ENCODE measurements at places on chromosomes 4 and X.
A peak's percentile ranks its signal among the peaks of the same experiment; 100 is the strongest.

- DNase-seq, result no peak
Observed at GRCh38 chrX:57674861-57675260, 5.2 kb downstream of the NLRP2B start.

DNA sequence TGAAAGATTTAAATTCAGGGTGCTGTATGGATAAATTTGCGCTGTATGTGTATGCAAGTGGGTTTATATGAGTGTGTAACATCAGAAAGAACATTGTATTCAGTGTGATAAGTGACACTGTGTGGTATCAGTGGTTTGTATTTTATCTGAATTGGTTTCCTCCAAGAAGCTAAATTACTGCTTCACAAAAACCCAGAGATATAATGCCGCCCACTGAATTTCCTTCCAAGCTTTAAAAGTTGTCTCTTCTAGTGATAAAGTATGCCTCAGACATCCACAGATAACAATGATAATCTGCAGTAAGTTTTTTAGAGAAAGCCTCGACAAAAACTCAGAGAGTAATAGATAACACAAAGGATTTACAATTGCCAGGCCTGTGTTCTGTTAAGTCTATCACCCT lies 710.6 kb upstream of the HS3ST1 start:
- DNase-seq, result no peak

DNA sequence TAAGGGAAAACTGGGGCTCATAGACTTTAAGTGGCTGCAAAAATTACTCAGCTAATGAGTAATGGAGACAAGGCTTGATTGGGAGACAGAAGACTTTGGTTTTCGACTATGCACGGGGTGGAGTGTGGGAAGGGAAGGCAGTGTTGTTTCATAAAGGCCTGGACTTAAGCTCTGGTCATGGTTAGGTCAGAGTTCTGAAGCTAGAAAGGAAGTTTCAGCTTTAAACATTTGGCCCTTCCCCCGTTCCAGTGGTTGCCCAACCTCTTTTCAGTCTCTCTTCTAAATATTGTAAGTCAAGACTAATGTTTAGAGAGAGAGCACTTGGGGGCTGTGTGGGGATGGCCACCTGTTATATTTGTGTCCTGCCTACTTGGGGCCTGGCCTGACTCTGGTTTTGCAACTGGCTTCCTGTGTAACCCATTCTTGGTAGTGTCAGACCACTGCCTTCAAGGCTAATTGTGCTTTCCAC lies 21.0 kb downstream of the MSN start:
- DNase-seq, result no peak

DNA sequence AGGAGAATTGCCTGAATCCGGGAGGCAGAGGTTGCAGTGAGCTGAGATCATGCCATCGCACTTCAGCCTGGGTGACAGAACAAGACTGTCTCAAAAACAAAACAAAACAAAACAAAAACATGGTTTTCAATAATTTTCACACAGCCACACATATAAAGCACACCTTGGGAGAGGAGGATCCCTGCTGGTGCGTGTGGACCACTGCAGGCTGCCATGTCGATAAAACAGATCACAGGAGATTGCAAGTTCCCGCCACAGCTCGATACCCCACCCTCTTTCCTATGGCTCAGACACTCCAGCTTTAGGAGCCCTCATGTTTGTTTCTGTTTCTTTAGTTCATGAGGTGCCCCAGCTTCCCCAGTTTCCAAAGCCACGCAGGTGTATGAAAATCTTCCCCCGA lies 31.3 kb upstream of the CLDN24 start:
- DNase-seq, result no peak

DNA sequence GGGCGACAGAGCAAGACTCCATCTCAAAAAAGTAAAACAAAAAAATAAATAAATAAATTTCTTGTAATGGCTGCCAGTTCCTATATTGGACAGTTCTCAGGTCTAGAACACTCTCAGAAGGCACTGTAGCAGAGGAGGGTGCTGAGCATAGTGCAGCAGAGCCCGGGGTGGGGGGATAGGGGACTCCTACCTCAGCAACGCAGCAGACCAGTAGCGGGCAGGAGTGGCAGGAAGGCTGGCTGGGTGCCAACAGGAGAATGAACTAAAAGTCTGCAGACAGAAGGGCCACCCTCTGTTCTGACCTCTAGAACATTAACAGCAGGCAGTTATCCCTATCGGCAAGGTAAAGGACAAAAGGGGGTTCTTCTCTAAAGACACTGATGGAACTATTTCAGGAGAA lies 20.2 kb downstream of the PDK3 start:
- DNase-seq, result no peak

- no peak for DNase-seq
Observed at GRCh38 chr4:125728568-125728967, 413.8 kb downstream of the FAT4 start.

DNA sequence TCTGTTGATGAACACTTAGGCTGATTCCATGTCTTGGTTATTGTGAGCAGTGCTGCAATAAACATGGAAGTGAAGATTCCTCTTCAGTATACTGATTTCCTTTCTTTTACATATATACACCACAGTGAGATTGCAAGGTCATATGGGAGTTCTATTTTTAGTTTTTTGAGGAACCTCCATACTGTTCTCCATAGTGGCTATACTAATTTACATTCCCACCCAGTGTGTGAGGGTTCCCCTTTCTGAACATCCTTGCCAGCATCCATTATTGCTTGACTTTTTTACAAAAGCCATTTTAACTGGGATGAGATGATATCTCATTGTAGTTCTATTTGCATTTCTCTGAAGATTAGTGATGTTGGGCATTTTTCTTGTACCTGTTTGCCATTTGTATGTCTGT lies 80.5 kb upstream of the GALNT7 start:
- no peak for DNase-seq

DNA sequence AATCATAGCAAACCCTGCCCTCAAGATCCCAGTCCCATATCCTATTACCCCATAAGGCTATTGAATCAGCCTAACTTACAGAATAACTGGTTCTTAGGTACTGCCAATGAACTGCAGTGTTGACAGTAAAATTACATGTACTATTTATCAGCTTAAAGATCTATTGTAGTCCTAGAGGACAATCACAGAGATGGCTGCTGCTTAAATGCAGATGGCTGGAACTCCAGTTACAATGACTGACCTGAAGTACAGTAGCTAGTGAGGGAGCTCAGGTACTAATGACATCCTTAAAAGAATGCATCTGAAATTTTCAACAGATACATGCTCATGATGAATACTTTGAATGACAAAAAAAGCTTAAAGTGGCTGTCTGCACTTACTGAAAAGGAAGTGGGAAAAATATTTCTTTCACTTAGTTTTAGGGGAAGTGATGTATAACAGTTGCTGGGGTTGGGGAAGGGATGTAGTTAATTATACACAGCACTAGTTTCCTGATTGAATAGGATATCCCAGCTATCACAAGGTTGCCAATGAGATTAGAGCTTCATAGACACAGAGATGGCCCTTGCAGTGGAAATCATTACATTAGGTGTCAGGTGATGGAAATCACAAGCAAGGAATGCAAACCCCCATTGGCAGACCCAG lies 42.0 kb downstream of the USP26 start:
- DNase-seq, result no peak

DNA sequence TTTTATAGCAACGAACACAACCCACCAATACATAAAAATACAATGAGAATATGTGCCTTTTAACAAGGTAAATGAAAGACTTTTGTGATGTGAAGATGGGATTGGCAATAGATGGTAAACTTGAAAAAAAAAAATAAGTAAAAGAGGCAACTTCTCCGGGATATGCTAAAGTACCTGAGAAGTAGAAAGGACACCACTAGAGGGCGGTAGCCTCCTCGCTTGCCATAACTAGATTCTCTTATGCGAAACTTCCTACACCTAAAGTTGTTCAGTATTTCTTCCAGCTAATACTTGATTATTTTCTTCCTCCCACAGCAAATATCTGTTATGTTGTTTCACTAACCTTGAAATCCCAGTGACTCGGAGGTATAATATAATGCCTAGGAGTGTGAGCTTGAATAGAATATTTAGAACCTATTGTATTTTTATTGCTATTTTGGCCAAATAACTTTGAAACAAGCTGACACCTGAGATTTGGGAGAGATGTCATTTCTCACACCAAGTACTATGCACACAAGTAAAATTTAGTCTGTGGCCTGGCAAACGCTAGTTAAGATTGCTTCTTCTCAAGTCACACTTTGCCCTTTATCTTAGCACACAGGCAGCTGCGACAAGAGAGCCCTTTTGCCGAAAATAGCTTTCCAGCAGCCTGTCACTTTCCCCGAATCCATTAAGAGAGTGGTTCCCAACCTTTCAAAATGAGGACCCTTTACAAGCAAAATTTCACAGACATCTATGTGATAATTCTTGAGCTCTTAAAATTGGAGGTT lies 44.9 kb upstream of the PDLIM5 start:
- DNase-seq, result peak; percentile 15

DNA sequence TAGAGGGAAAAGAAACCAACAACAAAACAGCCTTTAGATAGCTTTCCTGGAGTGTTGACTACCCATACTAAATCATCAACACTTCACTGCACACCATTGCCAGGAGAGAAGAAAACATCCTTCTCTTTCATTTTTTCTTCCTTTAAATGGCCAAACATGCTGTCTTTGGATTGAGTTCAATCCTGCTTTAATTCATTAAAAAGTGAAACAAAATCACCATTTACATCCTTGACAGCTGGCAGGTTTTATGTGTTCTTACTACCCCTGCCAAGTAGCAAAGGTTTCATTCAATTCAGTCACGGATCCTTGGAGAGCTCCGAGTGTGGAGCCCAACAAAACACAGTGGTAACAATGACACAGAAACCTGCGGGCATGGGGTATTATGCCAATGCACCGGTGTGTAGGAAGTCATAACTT lies 568.3 kb downstream of the ANKRD50 start:
- DNase-seq, result no peak

- no peak for DNase-seq
Observed at GRCh38 chr4:126733301-126733700, 899.5 kb upstream of the INTU start.

DNA sequence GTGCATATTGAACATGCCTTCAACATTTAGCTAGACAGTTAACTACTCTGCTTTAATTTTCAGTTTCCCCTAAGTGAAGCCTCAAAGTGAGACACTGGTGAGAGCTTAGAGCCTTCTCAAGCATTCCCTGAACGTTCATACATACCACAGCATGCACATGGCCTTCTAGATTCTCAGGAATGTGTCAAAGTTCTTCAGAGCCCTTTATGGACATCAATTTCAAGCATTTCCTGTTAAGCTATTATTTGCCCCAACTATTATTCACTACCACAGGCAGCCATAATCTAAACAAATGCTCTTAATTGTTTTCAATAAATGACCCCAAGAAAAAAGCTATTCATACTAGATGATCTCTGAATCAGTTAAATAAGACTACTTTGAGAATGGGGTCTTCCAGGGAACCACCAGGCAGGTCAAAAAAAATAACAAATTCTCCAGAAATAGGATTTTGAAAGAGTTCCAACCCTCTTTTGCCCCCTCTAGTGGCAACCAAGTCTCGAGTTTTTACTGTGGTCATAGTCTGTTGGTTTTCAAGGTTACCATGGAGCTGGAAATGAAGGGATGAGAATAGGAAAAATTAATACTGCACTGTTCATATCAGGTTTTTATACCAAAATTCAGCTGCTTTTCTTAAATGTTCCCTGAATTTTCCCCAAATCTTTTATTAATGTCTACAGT lies 235.4 kb downstream of the RAB28 start:
- no peak for DNase-seq

GRCh38 chr4:131459430-131460101 lies 1689.5 kb upstream of the PCDH10 start:
- no peak for DNase-seq

- DNase-seq, result no peak
Observed at GRCh38 chrX:151697522-151697921, 2.3 kb downstream of the PRRG3 start.

- DNase-seq, result no peak
Observed at GRCh38 chrX:87409113-87409841, 108.3 kb upstream of the KLHL4 start.

- no peak for DNase-seq
Observed at GRCh38 chrX:121258545-121258944, 211.1 kb downstream of the GLUD2 start.

DNA sequence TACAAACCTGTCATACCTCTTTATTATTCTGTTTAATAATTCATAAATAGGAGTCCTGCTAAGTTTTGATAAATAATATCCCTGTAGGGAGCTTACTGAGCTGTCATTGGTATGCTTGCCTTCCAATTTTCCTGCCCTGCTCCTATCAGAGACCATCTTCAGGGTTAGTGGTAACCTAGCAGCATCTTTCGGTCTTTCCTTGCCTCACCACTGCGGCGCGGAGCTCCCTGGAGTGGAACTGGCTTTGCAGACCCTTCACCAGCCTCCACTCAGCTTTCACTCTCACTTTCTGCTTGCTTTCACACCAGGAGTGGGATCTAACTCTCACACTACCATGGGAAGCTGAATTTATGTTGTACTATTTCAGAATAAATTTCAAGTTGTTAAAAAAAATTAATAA lies 481.7 kb upstream of the ATOH1 start:
- no peak for DNase-seq

DNA sequence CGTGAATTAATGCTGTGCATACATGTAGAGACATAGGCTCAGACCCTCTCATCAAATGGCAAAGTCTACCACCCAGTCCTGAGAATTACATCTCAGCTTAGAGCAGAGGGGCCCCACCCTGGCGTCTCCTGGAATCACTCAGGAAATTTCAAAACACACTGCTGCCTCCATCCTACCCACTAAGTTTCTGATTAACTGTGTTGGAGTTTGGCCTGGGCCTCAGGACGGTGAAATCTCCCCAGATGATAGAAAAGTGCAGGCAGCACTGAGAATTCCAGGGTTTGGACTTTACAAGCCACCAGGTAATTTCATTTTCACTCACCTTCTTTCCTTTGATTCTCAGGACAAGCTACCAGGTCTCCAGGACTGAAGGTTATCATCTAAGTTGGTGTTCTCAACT lies 3.3 kb upstream of the FAM9C start:
- DNase-seq, result no peak

DNA sequence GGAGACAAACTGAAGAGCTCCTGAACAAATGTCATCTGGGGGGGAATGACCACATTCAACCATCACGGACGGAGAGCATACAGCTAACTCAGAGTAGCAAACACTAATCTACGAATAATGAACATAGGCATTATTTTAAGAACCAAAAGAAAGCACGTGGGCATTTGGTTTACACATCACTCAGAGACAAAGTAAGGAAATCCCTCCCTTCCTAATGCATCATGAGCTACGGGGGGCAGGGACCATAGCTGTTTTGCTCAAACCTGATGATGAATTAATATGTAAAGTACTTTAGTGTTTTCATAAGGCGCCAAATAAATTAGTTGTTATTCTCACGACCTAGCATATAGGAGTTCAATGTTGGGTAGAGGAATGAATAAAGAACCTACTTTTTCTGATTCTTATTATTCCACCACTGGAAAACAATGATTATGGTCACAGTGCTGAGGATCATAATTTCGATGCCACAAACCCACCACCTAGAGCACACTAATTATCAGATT lies 11.7 kb upstream of the TMEM156 start:
- no peak for DNase-seq
